ENCODE measurements at places on chromosomes 6 and 20.

DNA sequence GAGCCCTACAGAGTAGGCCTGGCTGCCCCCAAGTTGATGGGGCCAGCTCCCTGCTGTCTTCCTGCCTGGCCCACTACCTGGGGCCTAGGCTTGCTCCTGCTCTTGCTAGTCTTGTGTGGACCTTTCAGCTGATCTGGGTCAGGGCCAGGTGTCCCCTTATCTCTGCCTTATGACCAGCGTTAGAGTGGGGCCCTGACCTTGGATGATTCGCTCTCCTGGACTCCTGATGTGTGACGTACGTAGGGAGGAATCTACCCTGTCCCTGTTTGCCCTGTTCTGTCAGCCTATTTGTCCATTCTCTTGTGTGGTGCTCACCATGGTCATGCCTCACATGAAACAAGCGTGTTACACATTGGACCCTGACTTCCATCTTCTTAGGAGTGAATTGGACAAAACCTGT, 571.8 kb downstream of the QKI start:
- no peak for DNase-seq

DNA sequence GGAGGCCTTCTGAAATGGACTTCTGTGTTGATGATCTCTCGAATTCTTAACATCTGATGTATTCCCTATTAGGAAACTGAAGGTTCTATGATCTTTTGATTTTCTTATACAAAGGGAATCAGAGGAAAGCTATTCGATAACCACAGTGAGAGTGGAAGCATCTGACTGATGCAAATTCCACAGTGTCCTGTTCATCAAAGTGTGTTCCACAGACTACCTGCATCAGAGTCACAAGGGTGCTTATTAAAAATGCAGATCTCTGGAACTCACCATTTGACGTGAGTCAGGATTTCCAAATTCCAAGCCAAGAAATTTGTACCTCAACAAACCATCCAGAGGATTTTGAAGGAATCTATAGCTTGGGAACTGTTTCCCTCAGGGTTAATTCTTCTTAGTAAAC, 4.4 kb upstream of the MEP1A start:
- no peak for DNase-seq

DNA sequence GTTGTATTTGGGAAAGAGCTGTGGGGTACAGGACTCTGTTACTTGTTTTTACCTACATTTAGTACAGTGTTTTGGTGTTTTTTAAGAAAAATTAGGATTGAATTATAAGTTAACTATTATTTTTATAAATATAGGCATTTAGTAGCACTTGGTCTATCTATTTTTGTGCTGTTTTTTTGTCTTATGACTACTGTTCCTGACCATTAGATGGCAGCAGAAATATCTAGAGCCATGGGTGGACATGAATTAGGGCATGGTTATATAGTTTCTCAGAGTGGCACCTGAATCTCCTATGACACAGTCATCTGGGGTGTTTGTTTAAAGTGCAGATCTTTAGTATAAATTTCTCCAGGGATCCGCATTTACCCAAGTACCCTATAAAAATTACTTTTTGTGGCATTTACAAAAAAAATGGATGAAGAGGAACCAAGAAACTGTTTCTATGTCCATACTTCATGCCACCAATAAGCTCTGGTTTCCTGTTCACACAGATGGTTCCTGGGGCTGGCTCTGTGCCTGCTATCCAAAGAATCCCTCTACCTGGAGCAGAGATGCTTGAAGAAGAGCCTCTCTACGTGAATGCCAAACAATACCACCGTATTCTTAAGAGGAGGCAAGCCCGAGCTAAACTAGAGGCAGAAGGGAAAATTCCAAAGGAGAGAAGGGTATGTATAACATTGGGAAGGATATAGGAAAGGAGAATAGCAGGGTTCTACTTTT, 19.8 kb downstream of the NFYA start:
- peak; percentile 31 for DNase-seq

- DNase-seq: no peak
Observed at GRCh38 chr20:955111-955510, 39.0 kb upstream of the ANGPT4 start.

GRCh38 chr20:32484225-32484957, 100.7 kb downstream of the NOL4L start:
- no peak for DNase-seq
